ENCODE measurements at places on chromosomes 16 and 17.

- no peak for DNase-seq
These were observed 10.8 kb upstream of the TPPP3 start for GRCh38 chr16:67403976-67404555.

DNA sequence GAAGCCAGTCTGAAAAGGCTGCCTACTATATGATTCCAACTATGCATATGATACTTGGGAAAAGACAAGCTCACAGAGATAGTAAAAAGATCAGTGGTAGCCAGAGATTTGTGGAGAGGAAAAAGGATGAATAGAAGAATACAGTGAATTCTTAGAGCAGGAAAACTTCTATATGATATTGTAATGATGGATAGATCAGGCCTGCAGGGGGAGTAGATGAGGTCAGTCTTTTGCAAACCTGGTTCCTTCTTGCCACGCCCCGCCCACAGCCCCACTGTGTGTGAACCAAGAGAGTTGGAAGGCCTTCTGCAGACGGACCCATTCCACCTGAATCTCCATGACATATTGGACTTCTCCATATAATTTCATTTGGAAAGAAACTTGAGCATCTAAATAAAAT, 761 bp upstream of the CCL8 start:
- DNase-seq: peak; percentile 64

DNA sequence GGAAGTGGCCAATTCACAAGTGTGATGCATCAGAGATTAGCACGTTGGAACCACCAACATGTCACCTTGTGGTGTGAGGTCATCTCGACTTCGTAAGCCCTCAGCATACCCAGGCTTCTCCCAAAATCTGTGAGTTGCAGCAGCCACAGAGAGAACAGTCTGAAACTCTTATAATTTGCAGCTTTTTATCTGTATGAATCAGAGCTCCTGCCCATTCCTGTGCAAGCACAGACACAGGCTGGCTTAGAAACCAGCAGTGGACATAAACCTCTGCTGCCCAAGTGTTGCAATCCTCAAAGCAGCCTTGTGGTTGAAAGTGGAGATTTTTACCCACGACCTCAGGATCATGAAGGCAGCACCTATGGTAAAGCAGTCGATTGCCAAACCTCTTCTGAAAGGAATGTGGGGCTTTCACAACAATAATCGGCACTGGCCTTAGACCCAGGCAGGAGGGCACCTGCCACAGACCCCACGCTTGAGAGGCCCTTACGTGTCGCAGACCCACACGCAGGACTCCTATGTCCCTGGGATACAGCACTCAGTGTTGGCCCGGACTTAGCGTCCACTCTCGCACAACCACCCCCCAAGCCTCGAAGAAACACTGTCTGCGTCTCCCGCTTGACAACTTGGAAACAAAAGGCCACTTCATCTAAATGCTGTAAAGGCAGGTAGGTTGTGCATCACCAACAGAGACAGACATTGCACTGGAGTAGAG, 24.5 kb upstream of the OSGIN1 start:
- no peak for DNase-seq

GRCh38 chr17:4100883-4101756, 41.7 kb downstream of the ZZEF1 start:
- DNase-seq: peak; percentile 66

DNA sequence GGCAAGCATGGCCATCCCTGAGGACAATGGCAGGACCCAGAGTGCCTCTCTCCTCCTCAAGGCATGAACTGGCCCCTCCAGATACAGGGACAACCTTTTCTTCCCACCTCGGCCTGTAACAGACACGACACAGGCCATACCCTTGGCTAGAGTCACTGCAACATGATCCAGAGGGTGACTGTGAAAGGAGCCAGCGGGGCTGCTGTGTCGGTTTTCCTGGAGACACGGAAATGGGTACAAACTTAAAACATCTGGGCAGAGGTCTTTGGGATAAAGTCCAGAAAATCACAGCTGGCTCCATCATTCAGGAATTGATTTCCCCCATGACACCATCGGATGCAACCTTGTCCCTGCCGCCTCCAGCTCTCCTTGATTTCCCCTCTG, 5.3 kb downstream of the CEP295NL start:
- no peak for DNase-seq

GRCh38 chr16:75250809-75251279, 580 bp downstream of the BCAR1 start:
- DNase-seq: peak; percentile 46

DNA sequence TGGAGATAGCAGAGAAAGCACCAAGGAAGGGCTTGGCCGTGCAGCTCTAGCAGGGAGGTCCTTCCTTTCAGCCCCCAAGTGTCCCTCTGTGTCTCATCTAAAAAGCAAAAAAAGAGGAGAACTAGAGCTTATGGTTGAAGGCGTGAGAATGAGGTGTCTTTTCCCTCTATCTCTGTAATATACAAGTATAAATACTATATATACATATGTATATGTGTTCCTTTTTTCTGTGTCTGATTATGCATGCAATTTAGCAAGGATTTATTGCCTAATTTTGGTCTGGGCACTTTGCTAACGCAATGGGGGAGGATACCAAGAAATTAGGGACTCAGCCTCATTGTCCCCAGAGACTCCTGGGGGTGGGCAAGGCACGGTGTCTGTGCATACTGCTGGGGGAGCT, 90.2 kb upstream of the CCL2 start:
- DNase-seq: no peak

- DNase-seq: no peak
These were observed 22.3 kb upstream of the RBFOX3 start for GRCh38 chr17:79633154-79633553.

DNA sequence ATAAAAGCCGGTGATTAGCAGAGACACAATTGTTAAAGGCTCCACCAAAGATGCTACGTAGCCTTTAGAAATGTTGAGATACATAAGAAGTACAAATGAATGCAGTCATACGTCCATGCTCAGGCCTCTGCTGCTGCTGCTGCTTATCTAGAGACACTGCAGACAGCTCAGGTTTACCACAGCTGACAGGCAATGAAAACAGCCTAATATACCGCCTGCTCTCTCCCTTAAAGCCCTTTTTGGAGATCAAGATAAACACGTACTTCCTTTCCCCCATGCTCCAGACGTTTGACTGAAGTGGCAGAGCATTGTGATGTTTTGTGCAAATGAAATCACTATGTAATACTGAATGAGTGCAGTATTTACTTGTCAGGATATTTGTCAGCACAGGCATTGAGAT, 185.3 kb downstream of the AATF start:
- no peak for DNase-seq

GRCh38 chr16:88287219-88287618, 95.5 kb upstream of the ZNF469 start:
- no peak for DNase-seq

DNA sequence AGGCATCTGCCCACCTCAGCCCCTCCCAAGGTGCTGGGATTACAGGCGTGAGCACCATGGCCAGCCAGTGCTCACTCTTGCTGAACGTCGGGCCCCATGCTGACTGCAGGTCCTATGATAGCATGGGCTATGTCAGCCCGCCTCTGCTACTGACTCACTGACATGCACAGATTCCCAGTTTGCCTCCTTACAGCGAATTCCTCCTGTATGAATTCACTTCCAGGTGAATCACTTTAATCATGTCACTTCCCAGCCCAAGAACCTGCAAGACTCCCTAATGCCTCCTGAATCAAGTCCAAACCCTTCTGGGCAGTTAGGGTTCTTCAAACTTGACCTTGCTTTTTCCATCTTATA, 16.1 kb upstream of the UBTF start:
- no peak for DNase-seq

DNA sequence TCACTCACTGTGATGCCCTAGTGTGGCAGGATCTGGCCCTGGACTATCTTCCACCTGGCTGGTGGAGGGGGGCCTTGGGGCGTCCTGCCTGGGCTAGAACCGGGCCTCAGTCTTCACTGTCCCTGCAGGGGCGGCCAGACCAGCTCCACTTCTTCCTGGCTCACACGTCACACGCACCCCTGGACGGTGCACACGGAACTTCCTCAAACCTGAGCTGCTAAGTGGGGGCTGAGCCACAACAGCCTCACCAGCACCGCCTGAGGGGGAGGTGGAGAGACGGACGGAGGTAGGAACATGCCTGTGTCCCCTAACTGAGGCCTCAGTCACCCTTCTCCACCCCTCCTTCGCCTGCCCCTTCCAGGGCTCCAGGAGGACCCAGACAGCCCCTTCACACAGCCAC, 36.6 kb downstream of the TIMM22 start:
- no peak for DNase-seq

- DNase-seq: no peak
These were observed 1.3 kb upstream of the NOL3 start for GRCh38 chr16:67169011-67169451.

GRCh38 chr16:31010585-31011325, at the start of gene STX1B:
Gene STX1B (minus strand): TSS chr16:31010638. CDS start chr16:31010396, 242 bp downstream.
- DNase-seq: no peak

DNA sequence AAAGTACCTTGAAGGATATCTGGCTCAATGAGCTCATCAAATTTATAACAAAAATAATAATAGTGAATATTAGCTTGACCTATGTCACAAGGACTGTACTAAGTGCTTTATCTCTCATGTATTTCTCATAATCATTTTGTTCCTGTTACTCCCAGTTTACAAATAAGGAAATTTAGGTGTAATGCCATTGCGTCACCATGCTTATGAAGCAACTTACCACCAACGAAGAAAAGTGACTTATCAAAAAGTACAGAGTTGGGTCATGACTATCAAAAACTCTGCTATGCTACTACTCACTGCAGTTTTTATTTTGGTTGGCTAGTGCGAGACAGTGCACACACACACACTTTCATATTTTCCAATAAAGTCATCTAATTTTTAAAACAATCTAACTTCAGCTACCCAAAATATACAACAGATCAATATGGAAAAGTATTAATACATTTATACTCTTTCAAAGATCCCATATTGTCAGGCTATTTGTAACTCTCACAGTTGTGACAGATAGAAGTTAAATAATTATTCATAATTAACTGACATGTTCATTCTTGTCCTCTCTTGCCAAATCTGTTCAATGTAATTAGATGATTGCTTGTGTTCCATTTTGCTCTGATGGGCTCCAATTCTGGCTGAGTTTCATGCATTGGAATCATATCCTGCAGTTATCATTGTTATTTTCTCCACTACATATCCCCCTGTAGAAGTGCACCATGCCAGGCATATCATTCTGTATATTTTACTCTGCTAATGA, 119.4 kb downstream of the KCNJ2 start:
- peak; percentile 94 for DNase-seq

DNA sequence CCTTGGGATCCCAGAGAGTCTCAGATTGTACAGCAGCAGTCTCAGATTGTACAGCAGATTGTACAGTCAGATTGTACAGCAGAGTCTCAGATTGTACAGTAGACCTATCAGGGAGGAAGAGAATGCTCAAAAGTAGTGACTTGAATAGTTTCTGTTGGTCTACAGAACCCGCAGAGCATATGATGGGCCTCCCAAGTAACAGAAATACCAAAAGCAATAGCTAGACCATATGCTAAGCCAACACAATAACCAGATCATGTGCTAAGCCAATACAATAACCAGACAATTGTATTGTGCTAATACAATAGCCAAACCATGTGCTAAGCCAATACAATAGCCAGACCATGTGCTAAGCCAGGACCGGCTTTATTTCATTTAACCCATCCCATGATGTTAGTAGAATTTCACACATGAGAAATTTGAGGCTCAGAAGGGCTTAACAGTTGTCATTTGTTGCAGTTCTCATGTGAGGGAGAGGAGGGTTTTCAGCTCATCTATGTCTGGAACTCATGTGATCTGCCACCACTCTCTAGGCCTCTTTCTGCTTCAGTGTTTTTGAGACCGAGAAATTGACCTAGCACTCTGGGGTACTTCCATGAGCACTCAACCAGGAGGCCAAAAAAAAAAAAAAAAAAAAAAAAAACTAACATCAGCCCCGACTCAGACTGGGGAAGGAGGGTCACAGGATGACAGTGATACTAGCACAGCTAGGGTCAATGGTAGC, 144.0 kb downstream of the SOX9 start:
- no peak for DNase-seq

- DNase-seq: peak; percentile 81
These were observed 15.1 kb downstream of the SAMD14 start for GRCh38 chr17:50114849-50115357.

DNA sequence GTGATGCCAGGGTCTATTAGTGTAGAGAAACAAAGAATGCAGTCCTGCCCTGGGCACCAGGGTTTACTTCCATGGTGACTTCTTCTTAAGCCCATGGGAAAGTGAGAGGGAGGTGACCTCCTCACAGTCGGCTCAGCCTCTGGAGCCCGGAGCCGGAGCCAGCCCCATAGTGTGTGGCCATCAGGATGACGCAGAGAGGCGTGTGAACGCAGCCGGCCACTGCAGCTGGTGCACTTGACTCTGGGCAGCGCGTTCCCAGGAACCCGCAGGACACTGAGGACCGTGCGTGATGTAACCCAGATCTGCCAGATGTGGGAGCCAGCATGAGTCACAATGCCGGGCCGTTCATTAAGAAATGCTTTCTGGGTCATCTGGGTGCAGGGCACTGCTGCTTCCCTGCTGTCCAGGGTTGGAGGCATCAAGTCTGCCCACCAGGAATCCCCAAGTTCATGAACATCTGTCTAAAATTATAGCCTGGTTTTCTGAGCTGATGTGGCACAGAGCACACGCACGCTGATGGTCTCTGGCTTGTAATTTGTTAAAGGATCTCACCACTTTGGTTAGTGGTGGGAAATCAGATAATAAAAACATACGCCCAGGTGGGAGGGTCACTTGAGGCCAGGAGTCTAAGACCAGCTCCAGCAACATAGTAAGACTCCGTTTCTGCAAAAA, 114.1 kb downstream of the PITPNC1 start:
- peak; percentile 93 for DNase-seq

- no peak for DNase-seq
These were observed 8.9 kb upstream of the WSCD1 start for GRCh38 chr17:6061290-6061689.

DNA sequence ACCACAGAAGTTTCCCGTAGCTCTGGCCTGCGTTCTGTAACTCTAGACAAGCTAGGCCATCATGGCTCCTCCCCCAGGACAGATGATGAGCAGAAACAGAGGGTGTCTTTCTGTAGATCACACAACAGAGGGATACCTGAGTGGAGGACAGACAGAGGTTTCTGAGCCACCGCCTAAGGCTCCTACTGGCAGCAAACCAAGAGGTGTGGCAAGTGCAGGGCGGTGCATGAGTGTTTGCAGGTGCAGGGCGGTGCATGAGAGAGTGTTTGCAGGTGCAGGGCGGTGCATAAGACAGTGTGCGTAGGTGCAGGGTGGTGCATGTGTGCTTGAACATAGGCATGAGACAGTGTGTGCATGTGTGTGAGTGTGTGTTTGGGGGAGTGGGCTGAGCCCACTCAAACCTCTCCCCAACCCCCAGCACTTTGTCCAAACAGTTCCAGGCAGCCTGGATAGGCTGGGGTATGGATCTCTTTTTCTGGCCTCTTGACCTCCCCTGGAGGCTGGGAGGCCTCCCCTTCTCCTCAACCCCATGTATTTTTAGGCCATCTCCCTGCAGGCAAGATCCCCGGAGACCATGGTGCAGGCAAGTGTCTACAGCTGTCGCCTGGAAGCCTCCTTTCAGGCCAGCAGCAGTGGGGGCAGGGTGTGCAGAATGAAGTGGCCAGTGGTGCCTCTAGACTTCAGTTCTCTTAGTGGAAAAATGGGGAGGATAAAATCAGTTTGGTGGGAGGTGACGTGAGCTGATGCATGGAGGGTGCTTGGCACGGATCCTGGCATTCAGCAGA, 53.4 kb upstream of the CBX4 start:
- DNase-seq: no peak
